Heart right ventricle (tissue), 16 donors: ENCODE measurements at places on chromosomes 2 and 18.

GRCh38 chr2:40279001-40279400 lies 172.9 kb downstream of the SLC8A1 start:
- DNase-seq, result no peak

DNA sequence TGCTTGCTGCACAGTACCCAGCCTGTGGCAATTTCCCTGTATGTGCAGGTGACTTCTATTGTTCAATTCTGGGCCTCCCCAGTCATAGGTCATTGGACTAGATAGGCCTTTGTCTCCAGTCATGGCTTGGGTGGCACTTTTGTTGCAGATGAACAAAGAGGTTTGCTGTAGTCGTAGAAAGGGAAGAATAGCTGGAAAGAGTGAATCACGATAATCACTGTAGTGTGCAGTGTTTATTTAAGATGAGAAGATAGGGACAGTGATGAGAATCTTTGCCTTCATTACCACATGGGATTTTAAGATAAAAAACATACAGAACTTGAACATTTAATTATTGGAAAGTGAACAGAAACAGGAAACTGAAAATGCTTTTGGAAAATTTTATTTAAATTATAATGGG lies 156.1 kb upstream of the CYRIA start:
- DNase-seq, result no peak

DNA sequence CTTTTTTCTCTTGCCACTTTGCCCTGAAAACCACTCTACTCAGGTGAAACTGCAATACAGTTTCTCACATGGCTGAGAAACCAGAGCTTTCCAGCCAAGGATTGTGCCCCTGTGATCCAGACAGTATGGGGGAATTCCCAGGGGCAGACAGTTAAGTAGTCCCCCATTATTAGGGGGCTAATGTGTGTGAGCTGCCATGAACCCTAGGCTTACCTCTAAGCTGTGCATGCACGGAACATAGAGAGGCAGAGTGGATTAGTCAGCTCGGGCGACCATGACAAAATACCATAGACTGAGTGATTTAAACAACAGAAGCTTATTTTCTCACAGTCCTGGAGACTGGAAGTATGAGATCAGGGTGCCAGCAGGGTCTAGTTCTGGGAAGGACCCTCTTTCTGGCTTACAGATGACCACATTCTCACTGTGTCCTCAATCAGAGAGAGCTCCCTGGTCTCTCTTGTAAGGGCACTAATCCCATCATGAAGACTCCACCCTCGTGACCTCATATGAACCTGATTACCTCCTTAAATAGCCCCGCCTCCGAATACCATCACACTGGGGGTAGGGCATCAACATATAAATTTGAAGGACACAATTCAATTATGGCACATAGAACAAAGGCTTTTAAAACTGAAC lies 215.1 kb downstream of the EIPR1 start:
- DNase-seq, result no peak

DNA sequence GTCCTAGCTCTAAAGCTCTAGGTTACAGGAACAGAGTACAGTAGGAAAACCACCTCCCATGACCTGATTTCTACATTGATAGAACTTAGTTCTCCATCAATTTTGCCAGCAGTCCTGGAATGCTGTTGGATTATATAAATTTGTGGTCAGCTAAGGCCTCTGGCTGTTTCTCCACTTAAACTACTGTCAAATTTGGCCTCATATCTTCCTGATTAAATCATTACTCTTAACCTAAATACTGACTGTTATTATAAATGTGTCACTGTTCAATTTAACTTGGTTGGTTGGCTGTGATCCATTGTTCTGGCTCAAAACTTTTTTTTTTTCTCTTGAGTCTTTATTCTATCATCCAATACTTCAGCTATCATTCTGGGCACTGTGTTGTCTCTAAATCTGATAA lies 71.2 kb downstream of the TGFA start:
- DNase-seq, result no peak

DNA sequence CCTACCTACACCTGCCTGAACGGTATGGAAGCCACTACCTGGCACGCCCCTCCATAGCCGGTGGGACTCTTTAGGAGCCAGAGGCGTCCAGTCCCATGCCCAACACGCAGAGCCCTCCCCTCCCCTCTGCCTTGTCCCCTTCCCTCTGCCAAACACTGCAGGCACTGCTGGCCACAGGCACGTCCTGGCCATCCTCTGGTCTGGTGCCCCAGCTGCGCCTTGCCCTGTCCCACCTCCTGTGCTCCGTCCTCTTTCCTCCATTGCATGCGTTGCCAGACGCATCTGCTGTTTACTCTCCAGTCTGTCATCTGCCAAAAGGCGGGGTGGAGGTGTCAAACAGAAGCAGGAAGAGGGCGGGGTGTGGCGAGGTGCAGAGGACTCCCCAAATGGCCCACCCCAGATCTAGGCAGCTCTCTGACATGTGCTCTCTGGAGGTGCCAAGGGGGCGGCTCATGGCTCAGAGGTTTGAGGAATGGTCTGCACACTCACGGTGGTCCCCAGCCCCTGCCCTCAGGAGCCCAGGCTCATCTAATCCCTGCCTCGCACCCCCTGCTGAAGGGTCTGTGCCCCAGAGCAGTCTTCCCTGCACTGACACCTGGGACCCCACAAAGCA lies 45.1 kb downstream of the HS6ST1 start:
- DNase-seq, result no peak

DNA sequence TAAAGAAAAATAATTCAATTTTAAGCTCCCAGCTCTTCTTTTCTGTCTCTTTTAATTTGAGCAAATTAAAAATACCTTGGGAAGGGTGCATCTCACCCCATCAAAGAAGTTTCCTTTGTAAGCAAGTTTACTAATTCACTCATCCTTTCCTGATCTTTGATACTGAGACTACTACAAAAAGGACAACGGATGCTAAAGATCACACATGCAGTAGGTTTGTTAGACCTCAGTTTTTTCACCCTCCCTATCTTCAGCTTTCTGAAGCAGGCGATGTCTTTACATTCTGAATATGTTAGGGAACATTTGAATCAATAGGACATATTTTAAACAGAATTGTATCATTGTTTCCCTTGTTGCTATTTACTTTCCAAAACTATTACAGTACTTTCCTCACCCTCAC lies 6.0 kb upstream of the HNRNPLL start:
- DNase-seq, result no peak
